Foreskin fibroblast (primary cell): ENCODE measurements at places on chromosomes 1 and 21.

- DNase-seq = peak; percentile 54
These were observed 18.5 kb upstream of the SAMD11 start for GRCh38 chr1:905071-905749.

DNA sequence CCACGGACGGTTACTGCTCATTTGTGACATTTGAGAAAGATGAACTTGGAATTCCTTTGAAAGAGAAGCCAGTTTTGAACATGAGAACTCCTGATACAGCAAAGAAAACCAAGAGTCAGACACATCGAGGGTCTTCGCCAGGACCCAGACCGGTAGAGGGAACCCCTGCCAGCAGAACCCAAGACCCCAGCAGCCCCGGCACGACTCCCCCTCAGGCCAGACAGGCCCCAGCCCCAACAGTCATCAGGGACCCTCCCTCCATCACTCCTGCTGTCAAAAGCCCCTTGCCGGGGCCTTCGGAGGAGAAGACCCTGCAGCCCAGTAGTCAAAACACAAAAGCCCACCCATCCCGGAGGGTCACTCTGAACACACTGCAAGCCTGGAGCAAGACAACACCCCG lies 27.7 kb downstream of the CHAF1B start:
- DNase-seq = no peak

GRCh38 chr1:186782791-186783190 lies 46.0 kb upstream of the PLA2G4A start:
- DNase-seq = no peak

DNA sequence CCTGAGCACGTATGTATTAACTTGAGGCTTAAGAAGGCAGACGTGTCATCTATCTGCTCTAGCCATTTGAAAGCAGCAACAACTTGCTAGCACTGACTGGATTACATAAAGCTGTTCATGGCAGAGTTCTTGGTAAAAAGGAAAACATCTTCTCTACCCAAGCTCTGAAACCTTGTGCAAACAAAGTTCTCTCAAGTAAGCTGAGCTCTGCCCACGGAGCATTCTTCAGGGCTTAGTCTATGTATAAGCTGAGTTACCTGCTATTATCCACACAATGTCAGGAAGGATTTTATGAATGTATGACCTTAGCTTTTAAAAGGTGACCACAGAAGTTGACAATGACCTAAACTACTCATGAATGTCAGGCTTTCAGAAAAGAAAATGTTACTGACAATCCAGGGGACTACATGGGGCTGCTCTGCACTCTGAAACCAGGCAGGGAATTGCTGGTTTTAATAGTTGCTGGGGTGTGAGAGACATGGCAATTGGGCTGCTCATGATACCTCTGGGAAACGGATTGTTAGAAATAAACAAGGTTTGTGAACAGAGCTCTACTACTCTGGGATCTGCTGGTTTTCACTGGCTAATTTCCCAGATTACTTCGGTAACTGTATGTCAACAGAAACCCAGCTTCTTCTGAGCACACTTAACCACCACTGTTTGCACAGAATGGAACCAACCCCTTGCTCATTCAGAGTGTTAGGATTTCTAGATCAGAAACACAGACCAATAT lies 29.6 kb upstream of the CCN1 start:
- peak; percentile 73 for DNase-seq

DNA sequence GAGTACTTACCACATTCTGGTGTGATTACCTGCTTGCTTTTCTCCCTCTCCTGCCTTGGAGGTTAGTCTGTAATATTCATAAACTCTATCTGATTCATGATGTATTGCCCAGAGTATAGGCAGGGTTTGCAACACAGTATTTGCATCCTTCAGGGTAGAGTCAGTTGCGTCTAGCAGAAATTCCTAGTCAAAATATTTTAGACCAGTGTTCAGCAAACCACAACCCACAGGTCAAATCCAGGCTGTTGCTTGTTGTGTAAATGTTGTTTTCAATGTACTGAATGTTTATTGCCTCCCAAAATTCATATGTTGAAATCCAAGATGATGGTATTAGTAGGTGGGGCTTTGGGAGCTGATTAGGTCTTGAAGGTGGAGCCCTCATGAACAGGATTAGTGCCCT lies 82.9 kb downstream of the NGF start:
- DNase-seq = peak; percentile 71

DNA sequence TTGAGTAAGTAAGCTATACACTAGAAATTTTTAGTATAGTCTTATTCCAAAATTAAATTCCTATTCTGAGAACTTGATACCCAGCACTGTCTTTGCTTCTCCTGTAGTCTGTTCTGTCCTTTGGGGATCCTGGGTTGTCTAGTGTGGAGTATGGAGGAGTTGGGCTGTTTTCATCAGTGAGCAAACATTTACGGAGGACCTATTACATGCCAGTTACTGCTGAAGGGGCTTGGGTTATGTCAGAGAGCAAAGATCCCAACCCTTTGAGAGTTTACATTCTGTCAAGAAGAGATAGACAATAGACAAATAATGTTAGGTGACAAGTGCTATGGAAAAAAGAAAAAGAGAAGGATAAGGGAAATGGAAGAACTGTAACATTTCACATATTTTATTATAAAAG lies 9.0 kb downstream of the TRAPPC10 start:
- DNase-seq = no peak

GRCh38 chr1:76861149-76861548 lies 6.1 kb upstream of the ST6GALNAC5 start:
- no peak for DNase-seq

- peak; percentile 95 for DNase-seq
These were observed 1.2 kb upstream of the LUZP1 start for GRCh38 chr1:23169727-23170335.

DNA sequence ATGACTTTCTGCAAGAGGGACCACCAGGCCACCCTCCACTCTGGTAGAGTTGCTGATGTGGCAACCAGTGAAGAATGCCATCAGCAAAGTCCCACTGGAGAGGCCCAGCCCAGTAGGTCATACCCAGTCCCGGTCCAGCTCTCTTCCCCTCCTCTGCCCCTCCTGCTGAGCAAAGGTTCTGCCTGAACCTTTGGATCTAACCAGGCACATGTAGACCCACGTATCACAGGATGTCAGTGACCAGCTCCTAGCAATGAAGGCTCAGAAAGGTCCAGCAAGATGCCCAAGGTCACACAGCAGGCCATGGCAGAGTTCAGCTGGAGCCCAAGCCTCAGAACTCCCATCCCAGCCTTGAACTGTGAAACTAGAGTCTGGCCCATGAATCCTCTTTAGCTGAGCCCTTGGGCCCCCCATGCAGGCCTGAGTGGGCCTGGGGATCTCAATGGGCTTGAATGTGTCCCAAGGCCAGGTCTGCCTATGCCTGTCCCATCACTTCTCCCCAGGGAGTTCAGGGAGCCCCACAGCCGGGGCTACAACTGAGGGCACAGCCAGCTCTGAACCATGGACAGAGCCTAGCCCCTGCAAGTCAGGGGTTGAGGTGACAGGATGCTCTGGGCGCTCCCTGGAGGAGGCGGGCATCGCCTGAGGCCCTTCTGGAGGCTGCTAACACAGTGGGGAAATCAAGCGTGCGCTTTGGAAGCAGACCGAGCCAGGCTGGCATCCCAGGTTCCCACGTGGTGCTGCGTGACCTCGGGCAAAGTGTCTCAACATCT lies 21.4 kb upstream of the PADI1 start:
- DNase-seq = no peak

- DNase-seq = no peak
These were observed 52.5 kb downstream of the CHRM3 start for GRCh38 chr1:239438891-239439290.

DNA sequence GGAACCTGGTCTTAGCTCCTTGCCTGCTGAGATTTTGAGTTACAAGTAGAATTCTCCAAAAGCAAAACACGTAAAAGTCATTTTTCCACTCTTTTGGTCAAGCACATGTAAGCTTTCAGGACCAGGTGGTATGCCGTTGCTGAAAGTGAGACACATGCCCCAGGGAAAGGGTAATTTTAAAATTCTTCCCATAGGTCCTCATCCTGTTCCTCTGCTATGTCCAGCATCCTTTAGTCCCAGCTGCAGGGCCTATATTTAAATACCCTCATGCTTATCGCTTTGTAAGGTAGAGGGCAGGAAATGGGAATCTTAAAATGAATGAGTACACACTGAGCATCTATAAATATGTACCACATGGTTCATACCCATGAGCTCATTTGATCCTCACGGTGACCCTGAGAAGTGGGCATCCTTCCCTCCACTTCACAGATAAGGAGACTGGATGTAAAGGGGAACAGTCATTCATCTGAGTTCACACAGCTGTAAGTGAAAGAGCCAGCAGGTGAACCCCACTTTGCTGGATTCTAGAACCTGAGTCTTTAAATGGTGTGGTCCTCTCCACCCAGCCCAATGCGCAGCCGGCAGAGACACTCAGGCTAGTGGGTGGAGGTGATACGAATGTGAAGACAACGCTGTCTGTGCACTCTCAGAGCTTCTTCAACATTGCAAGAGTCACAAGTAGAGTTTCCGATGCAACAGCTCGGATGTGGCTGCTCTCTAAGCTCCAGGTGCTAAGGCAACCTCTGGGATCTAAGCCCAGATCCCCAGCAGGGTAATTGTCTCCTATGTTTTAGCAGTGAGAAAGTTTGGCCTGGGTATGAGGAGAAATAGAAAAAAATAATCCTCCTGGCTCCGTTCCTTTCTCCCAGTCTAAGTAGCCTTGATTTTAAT lies 163.5 kb downstream of the PLXNA2 start:
- no peak for DNase-seq

DNA sequence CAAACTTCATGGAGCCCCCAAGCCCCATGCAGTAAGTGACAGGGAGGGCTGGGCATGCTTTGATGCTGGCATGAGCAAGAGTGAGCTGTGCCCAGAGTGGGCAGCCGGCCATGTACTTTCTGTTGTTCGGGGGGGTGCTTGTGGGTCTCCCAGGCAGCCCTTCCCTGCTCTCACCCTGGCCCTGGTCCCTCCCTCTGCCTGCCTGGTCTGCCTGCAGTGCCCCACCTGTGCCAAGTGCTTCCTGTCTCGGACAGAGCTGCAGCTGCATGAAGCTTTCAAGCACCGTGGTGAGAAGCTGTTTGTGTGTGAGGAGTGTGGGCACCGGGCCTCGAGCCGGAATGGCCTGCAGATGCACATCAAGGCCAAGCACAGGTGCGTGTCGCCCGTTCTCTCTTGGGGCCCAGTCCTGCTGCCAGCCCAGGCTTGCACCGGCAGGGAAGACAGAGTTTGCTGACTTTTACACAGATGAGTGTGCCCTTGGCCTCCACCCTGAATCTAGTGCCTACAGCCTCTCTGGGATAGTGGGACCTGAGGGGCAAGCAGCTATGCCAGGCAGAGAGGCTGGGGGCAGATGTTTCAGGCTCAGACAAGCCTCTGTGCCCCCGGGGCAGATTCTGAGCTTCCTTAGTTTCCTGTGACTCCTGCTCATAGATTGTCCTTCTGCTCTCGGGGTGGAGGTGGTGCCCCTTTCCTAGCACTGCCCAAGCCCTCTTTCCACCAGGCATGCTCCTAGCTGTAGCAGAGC lies 7.6 kb downstream of the ZBTB48 start:
- DNase-seq = no peak

- DNase-seq = no peak
These were observed 48.4 kb downstream of the SLAMF6 start for GRCh38 chr1:160474392-160475242.

DNA sequence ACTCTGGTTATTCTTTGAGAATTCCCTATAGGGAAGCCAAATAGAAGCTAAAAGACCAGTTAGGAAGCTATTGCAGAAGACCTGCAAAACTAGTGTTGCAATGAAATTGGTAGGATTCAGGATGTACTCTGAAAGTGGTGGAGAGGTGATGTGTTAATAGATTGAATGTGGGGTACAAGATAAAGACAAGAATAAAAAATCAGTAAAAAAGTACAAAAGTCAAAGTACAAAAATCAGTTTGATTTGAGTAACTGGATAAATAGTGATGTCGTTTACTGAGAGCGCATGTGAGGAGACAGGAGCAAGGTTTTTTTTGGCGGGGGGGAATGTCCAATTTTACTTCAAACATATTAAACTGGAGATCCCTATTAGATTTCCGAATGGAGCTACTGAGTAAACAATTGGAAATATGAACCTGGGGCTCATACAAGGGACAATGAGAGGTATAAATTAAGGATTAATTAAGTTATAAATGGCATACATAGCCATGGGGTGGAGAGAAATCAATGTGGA lies 2.5 kb upstream of the DCAF8 start:
- no peak for DNase-seq

GRCh38 chr21:29228306-29228705 lies 70.4 kb upstream of the BACH1 start:
- no peak for DNase-seq

DNA sequence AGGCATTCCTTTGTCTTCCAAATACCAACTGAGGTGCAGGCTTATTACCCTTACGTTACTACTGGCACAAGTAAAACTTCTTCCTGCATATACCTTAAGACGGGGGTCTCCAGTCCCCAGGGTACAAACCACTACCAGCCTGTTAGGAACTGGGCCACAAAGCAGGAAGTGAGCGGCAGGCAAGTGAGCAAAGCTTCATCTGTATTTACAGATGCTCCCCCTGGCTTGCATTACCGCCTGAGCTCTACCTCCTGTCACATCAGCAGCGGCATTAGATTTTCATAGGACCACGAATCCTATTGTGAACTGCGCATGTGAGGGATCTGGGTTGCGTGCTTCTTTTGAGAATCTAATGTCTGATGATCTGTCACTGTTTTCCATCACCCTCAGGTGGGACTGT lies 113.1 kb downstream of the SLC45A1 start:
- no peak for DNase-seq

GRCh38 chr1:246724016-246724730 lies at the start of gene SCCPDH:
Gene SCCPDH (plus strand): TSS chr1:246724409. CDS start chr1:246724423, 14 bp downstream.
- DNase-seq = peak; percentile 91

- DNase-seq = no peak
These were observed 645.8 kb upstream of the USP24 start for GRCh38 chr1:55860798-55861519.

DNA sequence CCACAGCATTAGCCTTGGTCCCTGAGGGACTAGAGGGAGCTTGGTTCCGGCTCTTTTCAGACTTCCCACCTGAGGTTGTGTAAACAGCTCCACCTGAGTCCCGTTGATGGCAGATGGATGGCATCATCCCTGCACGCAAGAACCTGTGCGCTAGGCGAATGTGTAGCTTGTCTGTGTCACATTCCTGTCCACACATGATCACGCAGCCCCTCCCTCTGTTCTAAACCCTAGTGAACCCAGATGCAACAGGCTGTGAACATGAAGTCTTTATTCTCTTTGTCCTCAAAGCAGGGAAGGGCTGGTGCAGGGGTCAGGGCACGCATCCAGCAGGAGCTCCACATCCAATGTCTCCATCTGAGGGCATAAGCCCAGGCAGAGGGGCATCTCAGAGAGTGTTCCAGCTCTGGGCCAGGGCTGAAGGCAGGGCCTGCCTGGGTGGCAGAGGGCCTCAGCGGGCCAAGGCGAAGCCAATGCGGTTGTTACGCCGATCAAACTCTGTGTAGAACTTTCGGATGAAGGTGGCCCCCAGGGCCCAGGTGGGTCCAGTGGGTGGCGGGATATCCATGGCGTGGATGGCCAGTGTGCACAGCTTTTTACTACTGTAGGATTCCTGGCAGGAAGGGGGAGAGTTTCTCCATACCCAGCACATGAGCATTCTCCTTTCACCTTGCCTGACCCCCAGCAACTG lies 2.9 kb upstream of the ETNK2 start:
- no peak for DNase-seq

- no peak for DNase-seq
These were observed 1.0 kb upstream of the ENO1 start for GRCh38 chr1:8879464-8879921.
